ENCODE measurements at places on chromosomes 7 and 10.

- DNase-seq: peak; percentile 75
These were observed 287.5 kb upstream of the PODXL start for GRCh38 chr7:131843898-131844331.

DNA sequence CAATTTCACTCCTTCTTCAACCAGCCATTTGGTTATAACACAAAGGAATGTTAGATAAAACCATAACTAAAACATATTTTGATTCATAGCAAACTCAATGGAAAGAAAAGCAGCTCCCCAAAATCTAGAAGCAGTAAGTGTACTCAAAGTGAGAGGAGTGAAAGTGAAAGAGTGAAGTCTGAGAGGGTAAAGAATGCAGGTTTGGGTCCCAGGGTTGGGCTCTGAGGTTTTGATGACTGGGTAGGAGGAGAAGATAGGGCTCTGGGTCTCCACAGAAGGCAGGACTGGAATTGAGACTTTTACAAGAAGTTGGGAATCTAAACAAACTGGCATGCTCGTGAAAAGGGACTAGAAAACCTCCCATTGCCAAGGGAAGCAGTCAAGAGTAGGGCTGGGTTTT lies 85.4 kb upstream of the RSU1 start:
- DNase-seq: no peak

- no peak for DNase-seq
These were observed 329.6 kb downstream of the GALNT17 start for GRCh38 chr7:71461572-71461971.

GRCh38 chr7:55351263-55351662 lies 13.9 kb upstream of the LANCL2 start:
- DNase-seq: peak; percentile 51

GRCh38 chr7:43054052-43054722 lies 58.3 kb upstream of the HECW1 start:
- DNase-seq: no peak

GRCh38 chr7:151711906-151712809 lies 164.8 kb downstream of the PRKAG2 start:
- no peak for DNase-seq

DNA sequence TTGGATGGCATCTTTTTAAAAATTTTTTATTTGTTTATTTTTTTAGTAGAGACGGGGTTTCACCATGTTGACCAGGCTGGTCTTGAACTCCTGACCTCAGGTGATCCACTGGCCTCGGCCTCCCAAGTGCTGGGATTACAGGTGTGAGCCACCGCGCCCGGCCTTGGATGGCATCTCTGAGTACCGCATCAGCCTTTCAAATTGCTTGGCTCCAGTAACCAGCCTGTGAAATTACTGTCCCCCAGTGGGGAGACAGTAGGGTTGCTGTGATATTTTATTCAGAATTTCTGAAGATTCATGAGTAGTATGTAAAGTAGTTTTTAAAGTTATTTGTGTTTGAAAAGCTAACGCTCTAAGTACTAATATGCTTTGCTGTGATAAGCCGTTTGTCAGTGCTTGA lies 1.2 kb downstream of the NUB1 start:
- no peak for DNase-seq

DNA sequence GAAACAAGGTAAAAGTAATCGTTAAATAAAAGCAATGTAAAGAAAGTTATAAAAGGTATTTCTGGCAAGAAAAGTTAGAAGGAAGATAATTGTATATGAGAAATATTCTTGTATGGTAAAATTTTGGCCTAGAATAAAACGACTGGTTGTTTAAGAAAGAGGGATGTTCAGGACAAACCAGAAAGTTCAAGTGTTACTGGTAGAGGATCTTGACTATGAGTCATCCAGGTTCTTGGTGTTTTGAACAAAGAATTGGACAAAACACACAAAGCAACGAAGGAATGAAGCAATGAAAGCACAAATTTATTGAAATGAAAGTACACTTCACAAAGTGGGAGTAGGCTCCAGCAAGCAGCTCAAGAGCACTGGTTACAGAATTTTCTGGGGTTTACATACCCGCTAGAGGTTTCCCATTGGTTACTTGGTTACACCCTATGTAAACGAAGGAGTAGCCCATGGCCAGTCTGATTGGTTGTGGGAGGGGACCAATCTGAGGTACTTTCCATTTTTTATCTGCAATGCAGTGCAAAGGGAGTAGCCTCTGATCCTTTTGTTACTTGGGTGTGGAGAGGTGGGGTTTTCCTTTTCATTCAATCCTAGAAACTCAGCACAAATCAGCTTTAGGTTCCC lies 22.4 kb upstream of the GARS1 start:
- DNase-seq: no peak

DNA sequence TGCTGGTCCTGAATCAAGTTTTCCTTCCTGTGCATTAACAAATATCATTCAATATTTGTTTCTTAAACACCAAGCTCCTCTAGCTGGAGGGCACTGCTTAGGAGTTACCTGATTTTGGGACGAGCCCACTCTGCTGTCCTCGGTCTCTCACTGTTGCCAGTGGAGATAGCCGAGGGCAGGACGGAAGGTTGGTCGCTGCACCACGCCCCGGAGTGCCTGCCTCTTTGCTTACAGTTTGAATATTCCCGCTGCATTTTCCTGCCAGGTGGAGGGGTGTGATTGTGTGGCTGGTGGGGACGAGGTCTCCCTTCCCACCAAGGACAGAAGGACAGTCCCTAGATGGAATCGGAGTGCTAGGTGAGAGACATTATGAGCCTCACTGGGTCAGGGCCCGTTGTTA lies 201.5 kb downstream of the DNAJB6 start:
- no peak for DNase-seq

GRCh38 chr7:26420422-26421019 lies 128.9 kb downstream of the SNX10 start:
- DNase-seq: no peak

DNA sequence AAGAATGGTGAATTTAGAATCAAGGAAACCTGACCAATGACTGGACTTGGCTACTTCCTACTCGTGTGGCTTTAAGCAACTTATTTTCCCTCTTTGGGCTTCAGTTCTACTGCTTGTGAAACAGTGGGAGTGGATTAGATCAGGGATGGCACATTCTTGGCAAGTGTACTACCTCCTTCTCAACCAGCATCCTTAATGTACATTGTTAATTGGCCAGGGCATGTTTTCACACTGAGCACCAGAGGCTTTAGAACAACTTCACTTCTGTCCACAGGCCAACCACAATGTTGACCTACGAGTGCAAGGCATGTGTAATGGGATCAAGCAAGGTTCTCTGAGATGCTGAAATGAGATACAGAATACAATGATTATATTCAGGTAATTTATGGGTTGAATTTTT lies 315.3 kb downstream of the ADRA2A start:
- no peak for DNase-seq

DNA sequence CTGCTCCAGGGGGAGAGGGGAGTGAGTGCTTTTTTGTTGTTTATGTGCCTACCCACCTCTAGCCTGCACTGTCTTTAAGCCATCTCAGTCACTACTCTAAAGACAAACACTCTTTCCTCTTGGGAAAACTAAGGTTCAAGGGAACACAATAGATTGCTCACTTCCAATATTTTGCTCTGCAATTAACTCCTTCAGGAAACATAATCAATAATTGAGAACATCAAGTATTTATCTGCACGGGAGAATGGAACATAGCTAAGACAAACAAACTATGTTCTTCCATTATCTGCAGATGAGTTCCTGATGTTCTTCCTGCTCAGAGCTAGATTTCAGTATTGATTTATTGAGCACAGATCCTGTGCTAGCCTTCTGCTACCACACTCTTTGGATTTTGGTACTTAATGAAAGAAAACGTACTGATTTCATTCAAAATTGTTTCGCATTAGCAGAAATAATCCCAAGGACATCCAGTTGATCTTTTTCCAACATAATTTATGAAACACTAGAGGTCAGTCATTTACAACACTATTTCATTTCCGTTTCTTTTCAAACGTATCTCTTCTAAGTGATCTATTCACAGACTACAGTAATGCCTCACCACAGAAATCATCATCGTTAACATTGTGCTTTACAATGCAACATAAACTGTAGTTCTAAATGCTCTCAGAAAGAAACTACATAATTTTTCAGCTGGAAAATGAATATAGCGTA lies 8.3 kb downstream of the NEBL start:
- no peak for DNase-seq

DNA sequence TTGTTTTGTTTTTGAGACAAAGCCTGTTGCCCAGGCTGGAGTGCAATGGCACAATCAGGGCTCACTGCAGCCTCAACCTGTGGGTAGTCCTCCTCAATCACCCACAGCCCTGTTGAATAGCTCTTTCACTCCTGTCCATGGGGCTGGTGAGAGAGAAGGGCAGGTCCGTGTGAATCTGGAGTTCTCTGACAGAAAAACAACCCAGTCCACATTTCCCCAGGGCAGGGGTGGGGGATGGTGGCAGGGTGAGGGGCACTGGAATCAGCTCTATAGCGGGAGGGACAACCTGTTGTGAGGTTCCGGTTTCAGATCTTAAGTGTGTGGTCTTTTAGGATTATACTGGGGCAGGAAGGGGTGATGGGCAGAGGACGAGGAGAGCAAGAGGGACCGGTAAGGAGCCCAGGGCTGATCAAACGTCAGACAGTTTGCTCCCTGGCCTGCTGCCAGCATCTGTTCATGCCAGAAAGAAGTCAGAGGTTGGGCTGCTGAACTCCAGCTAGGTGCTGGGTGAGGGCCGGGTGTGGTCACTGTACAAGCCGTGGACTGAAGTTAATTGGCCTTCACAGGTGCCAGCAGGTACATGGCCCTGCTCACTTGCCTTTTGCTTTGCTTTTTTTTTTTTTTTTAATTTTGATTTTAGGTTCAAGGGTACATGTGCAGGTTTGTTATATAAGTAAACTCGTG lies 33.2 kb upstream of the MKRN1 start:
- DNase-seq: peak; percentile 44

DNA sequence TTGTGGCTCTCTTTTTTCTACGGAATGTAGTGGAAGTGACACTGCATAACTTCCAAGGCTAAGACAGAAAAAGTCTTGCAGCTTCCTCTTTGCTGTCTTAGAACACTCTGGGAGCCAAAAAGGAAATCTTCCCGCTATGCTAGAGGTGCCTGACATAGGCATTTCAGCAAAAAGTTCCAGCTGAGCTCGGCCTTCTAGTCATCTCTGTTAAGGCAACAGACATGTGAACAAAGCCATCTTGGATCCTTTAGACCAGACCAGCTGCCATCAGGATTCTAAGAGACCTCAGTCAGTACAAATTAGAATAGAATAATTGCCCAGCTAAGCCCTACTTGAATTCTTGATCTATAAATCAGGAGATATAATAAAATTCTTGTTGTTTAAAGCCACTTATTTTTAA lies 16.3 kb upstream of the COL1A2 start:
- no peak for DNase-seq

DNA sequence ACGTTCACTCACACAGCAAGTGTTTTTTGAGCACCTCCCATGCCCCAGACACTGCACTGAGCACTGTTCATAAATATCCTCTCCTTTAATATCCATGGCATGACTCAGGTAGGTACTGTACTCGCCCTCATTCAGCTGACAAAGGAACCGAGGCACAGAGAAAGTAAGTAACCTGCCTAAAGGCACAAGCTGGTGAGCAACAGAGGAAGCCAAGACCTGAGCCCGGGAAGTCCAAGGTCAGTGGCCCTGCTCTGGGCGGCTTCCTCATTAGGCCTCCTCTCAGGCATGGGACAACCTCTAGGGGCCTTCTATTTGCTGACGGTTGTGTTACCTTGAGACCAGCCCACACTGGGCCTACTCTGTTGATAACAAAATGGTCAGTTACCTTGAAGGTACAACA lies 45.1 kb upstream of the EZH2 start:
- DNase-seq: no peak

GRCh38 chr7:47407821-47408674 lies 173.9 kb downstream of the TNS3 start:
- no peak for DNase-seq

- DNase-seq: no peak
These were observed 22.7 kb downstream of the NYAP1 start for GRCh38 chr7:100506356-100506923.

- no peak for DNase-seq
These were observed 189.5 kb downstream of the DNAJB6 start for GRCh38 chr7:157526005-157526912.

DNA sequence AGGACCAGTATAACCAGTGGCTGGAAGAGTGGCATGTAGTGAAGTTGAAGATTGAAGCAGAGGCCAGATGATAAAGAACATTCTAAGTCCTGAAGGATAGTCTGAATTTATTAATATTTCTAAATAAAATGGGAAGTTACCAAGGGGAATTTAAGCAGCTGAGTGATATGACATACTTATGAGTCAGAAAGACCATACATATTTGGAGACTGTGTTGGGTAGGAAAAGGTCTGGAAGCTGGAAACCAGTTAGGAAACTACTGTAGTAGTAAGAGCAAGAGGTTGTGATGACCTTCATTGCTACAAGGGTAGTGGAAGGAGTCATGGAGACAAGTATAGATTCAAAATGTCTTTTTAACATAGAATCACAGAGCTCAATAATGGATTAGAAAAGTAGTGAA lies 752.3 kb downstream of the SUGCT start:
- DNase-seq: no peak

DNA sequence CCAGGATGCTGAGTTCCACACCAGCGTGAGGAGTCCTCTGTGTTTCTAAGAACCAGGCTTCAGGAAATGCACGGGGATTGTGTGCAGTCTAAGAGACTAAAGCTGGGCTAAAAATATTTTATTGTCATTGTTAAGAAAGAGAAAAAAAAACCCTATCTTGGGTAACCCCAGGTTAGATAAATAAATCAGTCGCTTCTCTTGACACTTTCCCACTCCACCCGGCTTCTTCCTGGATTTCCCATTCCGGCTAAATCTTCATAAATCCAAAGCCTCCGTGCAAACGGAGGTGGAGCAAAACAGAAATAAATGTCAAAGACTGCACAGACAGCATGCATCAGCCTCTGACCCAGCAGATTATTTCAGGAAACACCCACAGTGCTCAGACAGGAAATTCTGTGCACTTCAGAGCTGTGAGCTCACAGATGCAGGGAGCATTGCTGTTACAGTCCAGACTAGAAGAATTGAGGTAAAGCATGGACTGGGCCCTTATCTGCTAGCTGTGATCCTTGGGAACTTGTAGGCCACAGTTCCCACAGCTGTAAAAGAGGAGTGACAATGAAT lies 44.8 kb upstream of the GRID1 start:
- DNase-seq: no peak

GRCh38 chr10:25026463-25026862 lies 10.1 kb downstream of the THNSL1 start:
- no peak for DNase-seq

GRCh38 chr10:50624413-50624865 lies 683 bp upstream of the SGMS1 start:
- peak; percentile 81 for DNase-seq

DNA sequence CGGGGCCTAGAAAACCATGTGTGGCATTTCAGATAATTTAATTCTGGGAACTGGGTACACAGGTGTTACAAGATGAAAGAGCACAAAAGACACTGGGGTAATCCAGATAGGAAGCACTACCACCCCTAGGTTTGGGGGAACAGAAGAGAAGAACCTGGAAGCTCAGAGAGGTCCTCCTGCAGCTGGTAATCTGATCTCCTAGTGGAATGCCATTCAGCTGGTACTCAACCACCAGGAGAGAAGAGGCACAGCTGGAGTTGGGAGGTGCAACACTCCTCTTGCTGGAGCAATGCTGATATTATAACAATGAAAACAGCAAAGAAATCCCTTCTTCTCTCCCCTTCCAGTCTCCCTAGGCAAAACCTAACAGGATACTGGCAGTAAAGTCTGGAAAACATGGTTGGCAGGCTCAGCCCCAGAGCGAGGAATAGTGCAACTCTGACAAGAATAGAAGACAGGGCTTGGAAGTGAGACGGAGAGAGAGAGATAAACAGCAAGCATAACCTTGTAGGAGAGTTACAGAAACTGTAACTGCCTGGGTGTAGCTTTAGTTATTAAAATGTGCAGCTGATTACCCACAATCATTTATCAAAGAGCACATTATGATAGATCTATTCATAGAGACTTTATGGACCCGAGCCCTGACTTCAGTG lies 35.0 kb downstream of the NRF1 start:
- no peak for DNase-seq

Measured in LNCaP clone FGC (cell line).